SK-N-MC (cell line): ENCODE measurements at places on chromosomes 11 and 22.

GRCh38 chr11:57222239-57222638 lies 14.8 kb downstream of the APLNR start:
- no peak for DNase-seq

- DNase-seq: no peak
Observed at GRCh38 chr22:30254314-30254713, 7.8 kb upstream of the LIF start.

DNA sequence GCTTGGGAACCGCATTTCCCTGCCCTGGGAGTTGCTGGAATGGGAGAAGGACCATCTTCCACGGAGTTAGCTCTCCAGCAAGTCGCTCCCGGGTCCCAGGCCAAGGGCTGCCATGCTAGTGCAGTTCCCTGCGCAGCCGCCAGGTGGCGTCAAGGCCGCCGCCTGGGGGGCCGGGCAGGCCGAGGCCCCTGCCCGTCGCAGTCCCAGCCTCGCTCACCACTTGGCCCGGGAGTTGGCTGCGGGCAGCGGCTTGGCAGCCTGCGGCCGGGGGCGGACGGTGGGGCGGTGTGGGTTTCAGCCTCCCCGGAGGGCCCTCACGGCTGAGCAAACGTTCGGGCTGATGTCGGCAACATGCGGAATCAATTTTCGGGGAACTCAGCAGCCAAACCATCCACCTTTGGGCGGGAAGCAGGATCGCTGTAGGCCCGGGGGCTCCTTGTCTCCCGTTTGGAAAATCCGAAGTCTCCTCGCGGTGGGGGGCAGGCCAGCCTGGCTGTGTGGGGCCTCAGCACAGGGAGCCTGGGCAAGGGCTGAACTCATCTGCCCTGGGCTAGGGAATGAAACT lies 415.1 kb downstream of the SOX6 start:
- no peak for DNase-seq

DNA sequence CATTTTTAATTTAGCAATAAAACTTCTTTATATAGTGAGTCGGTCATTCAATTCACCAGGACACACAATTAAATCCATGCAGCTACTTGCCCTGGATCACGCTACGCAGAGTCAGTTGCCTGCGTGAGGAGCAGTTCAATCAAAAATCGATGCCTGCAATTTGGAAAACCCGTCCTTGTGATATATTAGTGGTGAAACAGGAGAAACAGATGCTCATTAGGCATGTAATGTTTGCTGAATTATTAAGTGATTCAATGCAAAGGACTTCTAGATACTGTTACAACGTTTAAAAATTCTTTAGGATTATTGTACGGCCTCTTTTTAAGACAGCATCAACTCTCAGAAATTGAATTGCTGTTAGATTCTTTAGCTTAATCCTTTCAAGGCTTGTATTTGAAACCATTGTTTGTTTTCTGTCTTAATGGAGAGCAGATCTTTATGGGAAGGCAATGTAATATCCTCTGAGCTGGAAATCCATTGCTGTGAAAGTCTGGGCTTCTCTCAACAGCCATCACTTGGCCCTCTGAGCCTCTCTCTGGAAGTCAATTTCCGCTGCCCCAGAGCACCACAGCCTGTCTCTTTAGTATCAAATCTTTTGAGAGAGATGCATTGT lies 20.1 kb upstream of the PAMR1 start:
- no peak for DNase-seq

- DNase-seq: no peak
Observed at GRCh38 chr11:15113381-15113780, 1.3 kb upstream of the INSC start.

DNA sequence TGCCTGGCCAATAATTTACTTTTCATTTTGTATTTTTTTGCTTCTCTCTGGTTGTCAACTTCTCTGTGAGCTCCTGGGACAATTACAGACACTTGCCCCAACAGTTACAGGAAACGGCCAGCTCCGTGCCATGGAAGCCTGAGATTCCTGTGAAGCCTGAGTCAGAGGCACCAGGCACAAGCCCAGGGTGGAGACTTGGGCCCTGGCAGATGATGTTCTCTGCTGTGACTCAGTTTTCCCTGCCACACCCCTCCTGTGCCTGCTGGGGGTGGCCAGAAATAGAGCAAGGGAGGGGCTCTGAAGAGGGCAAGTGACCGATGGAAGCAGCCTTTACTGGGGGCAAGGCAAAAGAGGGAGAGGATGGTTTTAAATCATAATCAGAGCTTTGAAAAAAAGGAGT lies 4.9 kb downstream of the ATP5MGL start:
- DNase-seq: no peak

- DNase-seq: no peak
Observed at GRCh38 chr11:84594602-84595001, 1032.5 kb downstream of the DLG2 start.

- no peak for DNase-seq
Observed at GRCh38 chr11:8066911-8067455, 14.0 kb upstream of the TUB start.
